ENCODE measurements at places on chromosomes 2 and 18.

GRCh38 chr18:48629730-48630324 lies 91.0 kb downstream of the CTIF start:
- DNase-seq = peak; percentile 90

DNA sequence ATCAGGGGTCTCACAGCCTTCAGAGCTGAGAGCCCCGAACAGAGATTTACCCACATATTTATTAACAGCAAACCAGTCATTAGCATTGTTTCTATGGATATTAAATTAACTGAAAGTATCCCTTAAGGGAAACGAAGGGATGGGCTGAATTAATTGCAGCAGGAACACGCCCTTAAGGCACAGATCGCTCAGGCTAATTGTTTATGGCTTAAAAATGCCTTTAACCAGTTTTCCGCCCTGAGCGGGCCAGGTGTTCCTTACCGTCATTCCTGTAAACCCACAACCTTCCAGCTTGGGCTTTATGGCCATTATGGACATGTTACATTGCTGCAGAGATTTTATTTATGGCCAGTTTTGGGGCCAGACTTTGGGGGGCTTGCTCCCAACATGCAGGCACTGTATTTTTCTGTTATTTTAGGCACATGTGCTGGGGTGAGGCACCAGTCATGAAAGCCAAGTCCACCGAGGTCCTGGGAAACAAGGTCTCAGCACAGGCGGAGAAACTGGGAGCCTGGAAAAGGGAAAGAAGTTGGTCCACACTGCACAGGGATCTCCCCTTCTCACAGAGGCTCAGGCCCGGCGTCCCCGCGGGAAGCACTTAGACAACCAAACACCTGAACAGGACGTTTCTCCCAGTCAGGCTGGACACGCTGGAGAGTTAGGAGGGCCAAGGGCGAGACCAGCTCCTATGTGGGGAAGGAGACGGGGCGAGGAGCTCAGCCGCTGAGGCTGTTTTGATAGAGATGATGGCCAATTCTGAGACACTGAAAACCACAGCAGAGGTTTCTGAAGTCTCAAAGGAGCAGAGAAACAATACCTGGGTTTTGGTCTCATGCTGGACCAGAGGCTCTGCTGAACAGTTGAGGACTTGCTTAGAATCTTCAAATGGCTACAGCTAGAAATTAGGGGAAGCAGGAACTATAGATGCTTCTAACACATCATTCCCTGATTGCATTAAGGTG lies 86.7 kb downstream of the TMEM18 start:
- no peak for DNase-seq

DNA sequence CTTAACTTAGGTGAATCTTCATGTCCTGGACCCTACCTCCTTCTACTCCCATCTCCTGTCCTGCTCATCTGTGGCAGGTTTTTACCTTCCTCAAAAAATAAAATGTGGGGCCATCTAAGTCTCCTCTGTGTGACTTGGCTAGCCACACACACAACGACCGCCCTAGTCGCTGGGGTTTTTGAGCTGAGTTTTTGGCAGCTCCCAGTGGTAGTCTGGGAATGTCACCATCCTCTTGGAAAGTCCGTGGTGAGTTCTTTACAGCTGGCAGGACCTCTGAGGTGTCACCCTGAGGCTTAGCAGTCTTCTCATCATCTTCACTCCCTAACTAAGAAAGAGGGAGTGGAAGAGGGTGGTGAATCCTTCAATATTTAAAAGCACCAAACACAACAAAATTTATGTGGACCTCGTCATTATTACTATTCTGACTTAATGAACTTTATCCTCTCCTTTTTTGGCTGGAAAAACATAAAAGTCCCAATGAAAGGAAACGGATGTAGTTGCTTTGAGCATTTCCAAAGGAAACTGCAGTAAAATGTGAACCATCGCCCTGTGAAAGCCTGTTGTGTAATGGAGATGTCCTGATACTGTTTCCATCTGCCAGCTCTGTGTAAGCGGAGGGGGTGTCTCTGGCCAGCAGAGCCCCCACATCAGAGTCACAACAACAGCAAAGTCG lies 78.6 kb downstream of the VAPA start:
- DNase-seq = no peak

- no peak for DNase-seq
Measured at GRCh38 chr2:23106242-23106785, 278.7 kb upstream of the KLHL29 start.

GRCh38 chr2:121037480-121037879 lies 247.5 kb downstream of the TFCP2L1 start:
- no peak for DNase-seq

DNA sequence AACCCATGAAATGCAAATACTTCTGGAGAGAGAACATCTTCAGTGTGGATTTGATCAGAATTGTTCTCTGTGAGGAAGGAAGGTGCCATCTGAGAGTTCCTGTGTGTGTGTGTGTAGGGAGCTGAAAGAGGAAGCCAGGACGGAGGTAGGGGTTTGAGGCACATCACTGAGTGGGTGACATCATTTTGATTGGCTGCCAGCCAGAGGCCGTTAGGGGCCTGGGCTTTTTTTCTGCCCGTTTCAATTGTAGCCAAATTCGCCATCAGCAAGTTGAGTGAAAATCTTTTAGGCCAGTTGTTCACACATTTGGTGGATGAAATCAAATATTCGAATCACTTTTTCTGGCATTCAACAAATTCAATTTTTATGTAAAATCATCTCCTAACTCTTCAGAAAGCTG lies 48.9 kb downstream of the TSN start:
- no peak for DNase-seq

DNA sequence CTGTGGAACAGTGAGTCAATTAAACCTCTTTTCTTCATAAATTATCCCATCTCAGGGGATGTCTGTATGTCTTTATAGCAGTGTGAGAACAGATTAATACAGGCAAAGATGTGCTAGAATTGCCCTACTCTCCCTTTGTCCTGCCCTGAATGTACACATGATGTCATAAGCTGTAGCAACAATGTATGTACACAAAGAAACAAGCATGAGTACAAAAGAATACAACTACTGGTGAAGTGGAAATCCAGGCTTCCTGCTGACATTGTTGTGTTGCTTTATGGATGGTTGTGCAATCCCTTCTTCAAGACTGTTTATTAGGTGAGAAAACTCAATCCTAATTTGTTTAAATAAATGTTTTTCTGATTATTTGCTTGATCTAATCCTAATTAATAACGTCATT lies 446.6 kb downstream of the DSC3 start:
- peak; percentile 8 for DNase-seq

- DNase-seq = peak; percentile 58
Measured at GRCh38 chr2:166417669-166418068, 41.9 kb upstream of the SCN9A start.

GRCh38 chr18:8703781-8704301 lies 1.5 kb upstream of the MTCL1 start:
- DNase-seq = no peak

DNA sequence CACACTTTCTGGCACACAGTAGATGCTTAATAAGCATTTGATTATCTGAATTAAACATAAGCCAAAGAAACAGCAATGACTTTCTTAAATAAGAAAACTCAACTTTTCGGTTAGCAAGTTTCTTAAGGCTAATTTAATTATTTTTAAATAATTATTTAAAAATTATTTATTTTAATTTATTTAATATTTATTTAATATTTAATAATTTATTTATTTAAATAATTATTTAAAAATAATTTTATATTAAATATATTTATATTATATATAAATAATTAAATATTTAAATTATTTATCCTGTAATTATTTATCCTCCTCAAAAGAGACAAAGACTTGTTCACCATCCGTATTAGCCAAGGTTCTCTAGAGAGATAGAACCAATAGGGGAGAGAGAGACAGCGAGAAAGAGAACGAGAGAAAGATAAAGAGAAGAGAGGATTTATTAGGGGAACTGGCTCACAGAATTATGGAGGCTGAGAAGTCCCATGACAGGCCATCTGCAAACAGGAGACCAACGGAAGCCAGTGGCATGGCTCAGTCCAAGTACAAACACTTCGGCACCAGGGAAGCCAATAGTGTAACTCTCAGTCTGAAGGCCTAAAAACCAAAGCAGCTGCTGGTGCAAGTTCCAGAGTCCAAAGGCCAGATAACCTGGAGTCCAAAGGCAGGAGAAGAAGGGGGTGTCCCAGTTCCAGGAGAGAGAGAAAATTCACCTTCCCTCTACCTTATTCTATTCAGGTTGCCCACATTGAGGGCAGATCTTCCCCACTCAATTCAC lies 125.3 kb downstream of the METTL8 start:
- DNase-seq = no peak

DNA sequence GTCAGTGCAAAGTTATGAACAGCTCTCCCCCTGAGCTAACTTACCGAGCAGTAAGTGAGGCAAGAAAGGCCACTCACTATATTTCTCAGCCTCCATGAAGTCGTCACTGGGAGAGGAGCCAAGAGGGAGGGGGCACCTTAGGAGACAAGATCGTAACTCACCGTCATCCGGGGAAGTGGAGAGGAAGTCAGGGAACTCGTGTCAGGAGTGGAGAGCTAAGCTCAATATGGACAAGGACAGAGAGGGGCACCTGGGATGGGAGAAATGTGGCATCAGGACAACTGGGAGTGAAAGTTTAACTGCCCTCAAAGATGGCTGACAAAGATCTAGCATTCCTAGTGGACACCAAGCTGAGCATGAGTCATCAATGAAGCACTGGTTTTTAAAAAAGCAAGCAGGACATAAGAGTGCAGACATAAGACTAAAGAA lies 37.1 kb downstream of the BCL11A start:
- peak; percentile 34 for DNase-seq

DNA sequence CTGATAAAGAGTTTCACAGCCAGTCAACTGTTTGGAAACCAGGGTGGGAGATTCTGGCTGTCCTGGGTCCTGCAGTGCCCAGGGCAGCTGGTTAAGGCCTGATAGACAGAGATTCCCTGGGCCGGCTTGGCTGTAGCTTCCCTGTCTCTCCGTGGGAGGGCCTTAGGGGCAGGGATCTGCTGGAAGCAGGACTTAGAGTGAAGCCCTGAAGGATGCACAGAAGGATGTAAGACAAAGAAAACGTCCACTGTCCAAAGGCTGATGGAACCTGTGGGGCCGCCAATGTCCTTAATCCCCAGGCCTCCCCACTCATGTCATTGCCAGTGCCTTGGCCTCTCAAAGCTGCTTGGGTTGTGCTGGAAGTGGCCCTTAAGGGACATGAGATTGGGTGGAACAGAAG lies 33.0 kb downstream of the MROH2A start:
- no peak for DNase-seq

GRCh38 chr2:189631849-189632248 lies 29.4 kb upstream of the ASNSD1 start:
- DNase-seq = no peak

GRCh38 chr2:74291886-74292621 lies 51.2 kb downstream of the SLC4A5 start:
- no peak for DNase-seq

DNA sequence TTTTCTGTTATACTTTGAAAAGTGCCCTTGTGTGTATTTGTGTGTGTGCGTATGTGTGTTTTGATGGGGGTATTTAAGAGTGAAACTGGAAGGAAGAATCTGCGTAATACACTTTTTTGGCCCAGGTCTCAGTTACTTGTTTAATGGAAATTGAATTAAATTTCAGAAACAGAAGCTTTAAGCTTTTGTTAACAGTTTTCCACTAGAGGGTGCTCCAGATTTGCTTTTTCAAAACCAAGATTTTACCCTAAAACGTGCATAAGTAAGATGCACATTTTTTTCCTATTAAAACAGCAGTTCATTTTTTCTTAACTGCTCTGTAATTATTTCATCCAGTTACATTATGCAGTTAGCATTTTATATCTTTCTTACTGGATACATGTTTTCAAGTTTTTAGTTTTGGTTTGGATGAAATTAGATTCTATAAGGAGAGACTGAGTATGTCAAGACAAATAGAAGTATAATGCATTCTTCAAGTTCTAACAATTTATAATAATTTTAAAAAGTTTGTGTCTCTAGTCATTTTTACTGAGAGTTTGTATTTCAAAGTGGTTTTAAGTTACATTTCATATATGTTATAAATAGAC lies 97.2 kb downstream of the PIK3C3 start:
- no peak for DNase-seq

- no peak for DNase-seq
Measured at GRCh38 chr2:96691022-96691612, 48.6 kb downstream of the FER1L5 start.

GRCh38 chr18:62450175-62450545 lies 72.7 kb upstream of the ZCCHC2 start:
- no peak for DNase-seq

DNA sequence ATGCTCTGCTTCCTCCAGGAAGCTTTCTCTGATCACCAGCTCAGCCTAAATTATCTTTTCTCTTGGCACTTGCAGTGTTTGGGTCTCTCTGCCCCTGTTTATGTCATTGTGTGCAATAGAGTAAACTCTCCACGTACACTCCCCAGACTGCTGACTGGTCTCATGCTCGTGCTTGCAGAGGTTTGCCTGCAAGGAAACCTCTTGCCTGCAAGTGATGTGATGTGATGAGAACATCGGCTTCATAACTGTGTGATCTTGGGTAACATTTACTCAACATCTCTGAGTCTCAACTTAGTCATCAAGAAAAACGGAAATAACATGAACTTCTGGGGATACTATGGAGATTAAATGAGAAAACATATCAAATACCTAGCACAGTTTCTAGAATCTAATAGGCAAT lies 92.3 kb downstream of the BIN1 start:
- peak; percentile 92 for DNase-seq

DNA sequence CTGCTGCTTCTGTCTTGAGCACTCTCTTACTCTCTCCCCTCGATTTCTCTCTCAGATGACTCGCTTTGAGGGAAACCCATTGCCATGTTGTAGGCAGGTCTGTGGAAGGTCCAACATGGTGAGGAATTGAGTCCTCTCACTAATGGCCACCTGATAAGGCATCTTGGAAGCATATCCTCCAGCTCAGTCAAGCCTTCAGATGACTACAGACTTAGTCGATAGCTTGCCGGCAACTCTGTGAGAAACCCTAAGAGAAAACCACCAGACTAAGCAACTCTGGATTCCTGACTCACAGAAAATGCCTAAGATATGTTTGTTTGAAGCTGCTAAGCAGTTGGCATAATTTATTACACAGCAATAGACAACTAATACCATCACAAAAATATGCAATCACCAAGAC lies 51.2 kb downstream of the WDR75 start:
- no peak for DNase-seq

GRCh38 chr18:1438458-1438910 lies 533.8 kb downstream of the ADCYAP1 start:
- DNase-seq = peak; percentile 6

- peak; percentile 52 for DNase-seq
Measured at GRCh38 chr2:113136828-113137775, 9.7 kb downstream of the IL1RN start.

- DNase-seq = no peak
Measured at GRCh38 chr2:70688427-70688826, 79.6 kb downstream of the ADD2 start.

GRCh38 chr2:190649798-190650390 lies 1.0 kb downstream of the NAB1 start:
- peak; percentile 49 for DNase-seq

GRCh38 chr2:62382757-62383156 lies 123.2 kb downstream of the TMEM17 start:
- no peak for DNase-seq
